ENCODE measurements at places on chromosomes 2 and 18.
A peak's percentile ranks its signal among the peaks of the same experiment; 100 is the strongest.

GRCh38 chr2:152161598-152161997 is 14.0 kb downstream of the STAM2 start:
- DNase-seq: no peak

GRCh38 chr2:72004201-72004915 is 143.3 kb downstream of the CYP26B1 start:
- no peak for DNase-seq

GRCh38 chr18:62651276-62652056 is 63.9 kb upstream of the PHLPP1 start:
- DNase-seq: no peak

- DNase-seq: no peak
Measured at GRCh38 chr2:47560107-47560819, 157.3 kb downstream of the MSH2 start.

- DNase-seq: no peak
Measured at GRCh38 chr2:39851251-39851650, 72.2 kb upstream of the THUMPD2 start.

- no peak for DNase-seq
Measured at GRCh38 chr2:105812180-105813044, 67.7 kb downstream of the NCK2 start.

DNA sequence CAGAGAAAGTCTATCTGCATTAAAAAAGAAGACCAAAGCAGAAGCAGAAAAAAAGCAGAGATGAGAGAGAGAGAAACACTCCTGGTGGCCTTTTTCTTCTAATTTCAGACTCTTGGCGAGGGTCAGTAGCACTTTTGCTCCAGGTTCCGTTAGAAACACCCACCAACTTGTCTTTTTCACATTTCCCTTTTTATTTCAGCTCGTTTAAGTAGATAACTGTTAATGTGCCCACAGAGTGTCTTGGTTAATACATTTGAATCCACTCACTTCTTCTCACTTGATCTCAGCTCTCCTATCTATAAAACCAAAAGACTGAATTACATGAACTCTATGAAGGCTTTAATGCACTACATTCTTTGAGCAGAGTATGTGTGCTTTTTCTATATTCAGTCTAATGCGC is 63.1 kb downstream of the AAK1 start:
- no peak for DNase-seq

- no peak for DNase-seq
Measured at GRCh38 chr2:45046786-45047185, 37.5 kb upstream of the SIX2 start.

DNA sequence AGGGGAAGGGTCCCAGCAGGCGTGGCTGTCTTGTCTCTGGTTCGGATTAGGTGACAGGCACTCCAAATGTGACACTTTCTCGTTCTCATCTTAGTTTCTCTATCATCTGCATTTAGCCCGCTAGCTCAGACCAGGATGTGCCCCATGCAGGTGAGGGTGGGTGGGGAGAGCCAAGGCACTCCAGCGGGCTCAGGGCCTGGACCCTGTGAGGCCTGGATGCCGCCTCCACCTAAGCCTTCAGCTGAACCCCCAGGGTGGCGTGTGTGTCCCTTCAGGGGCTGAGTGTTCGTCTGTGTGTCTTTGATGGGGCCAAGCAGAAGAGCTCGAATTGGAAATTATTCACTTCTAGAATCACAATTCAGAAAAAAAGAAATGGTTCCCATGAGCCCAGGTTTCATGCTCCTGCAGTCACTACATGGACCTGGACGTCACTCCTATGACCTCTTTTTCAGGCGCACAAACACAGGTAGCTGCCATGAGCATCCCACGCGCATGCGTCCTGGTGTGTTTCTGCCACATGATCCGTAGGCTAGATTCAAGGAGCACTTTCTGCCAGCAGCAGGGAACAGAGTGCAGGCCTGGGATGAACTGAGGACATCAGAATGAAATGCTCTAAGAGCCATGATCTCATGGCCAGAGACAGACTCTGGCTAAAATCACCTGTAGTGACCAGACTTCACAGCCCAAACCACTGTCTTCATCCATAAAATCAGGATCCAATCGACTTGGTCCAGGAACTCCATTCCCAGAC is 25.8 kb downstream of the CIDEA start:
- no peak for DNase-seq

GRCh38 chr2:98436734-98437133 is 7.9 kb upstream of the INPP4A start:
- peak; percentile 54 for DNase-seq

DNA sequence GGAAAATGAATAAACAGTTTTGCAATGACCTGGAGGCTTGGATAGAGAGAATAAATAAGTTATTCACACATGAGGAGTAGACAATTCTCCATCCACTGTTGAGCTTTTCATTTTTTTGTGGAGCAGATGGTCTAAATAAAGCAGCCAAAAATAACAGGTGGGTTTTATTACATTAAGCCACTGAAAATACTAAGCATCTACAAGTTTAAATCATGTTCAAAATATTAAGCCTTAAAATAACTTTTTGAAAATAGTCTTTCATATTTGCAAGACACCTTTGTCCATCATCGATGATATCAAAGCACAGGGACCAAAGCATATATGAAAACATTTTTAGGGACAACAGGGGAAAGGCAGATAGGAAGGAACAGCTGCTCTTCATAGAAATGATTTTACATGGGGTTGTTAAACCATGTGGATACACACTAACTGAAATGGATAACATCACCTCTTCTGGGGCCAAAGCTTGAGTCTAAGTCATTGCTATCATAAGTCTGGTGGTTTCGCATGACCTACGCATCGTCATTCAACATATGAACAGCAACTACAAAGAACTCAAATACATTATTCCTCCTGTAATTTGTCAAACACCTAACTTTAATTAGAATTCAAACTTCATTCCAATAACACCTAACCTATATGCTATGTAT is 197.6 kb upstream of the CHST9 start:
- DNase-seq: no peak

DNA sequence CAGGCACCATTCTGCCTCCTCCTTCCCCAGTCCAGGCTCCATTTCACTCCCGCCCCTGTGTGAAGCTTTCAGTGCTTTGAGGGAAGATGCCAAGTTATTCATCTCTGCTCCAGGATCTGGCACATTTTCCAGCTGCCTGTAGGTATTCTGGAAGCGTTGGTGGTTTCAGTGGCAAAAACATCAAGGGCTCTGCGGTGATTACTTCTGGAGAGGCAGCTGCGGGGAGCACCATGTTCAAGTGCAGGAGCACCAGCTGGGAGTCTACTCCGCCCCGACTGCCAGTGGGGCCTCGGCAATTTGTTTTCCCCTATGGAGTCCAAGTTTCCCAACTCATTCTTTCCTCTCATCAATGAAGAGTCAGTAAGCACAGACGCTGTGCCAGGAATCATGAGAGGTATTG is 211.7 kb downstream of the CLIP4 start:
- no peak for DNase-seq

GRCh38 chr2:174395969-174396630 is 570 bp downstream of the SCRN3 start:
- peak; percentile 31 for DNase-seq

- no peak for DNase-seq
Measured at GRCh38 chr18:2857491-2858131, 10.8 kb downstream of the EMILIN2 start.

GRCh38 chr2:173963817-173964564 is 1.2 kb downstream of the SP3 start:
- peak; percentile 91 for DNase-seq

GRCh38 chr2:24253303-24253919 is 78.6 kb downstream of the FAM228A start:
- no peak for DNase-seq

GRCh38 chr2:157061799-157062198 is 195.7 kb upstream of the GALNT5 start:
- DNase-seq: no peak

DNA sequence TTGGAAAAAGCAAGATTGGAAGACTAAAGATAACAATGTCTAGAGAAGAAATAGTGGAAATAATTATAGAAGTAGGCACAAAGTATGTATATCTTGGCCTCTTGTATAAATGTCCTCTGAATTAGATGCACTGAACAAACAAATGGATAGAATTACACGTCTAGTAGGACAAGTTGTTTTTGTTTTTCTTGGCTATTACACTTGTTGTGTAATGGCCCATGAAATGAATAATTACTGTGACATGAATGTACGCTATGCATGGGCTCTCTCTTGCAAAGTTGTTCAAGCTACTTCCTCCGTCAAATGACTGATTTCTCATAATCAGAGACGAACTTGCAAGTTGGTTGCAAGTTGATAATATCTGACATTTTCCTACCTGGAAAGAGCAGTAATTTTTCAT is 126.2 kb downstream of the PDE1A start:
- DNase-seq: no peak

DNA sequence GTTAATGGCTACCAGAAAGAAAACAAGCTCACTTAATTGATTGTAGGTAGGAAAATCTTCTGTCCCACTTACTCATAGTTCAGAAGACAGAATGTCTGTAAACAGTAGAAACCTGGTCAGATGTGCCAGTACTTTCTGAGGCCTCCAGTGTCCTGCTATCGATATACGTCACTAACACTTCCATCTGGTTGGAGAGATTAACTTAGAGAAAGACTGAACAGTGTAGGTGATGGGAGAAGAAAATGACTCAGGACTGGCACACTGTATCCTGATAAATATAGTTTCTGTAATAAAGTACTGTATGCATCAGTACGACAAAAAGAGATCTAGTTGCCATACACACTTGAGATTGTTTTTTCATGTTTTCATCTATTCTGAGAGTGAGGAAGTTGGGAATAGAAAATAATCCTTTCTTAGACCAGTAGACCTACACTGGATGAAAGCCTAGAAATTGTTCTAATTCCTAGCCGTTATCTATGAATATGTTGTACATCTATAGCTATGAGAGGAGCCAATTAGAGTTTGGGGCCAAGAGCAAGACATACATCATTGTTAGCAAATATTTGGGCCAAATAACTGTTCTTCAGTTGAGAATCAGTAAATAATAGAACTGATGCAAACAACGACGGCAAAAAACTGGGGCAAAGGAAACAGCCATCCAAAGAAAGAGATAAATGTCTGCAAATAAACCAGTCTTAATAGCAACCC is 105.9 kb downstream of the NAT8 start:
- no peak for DNase-seq

GRCh38 chr18:36035253-36035652 is 32.1 kb downstream of the RPRD1A start:
- no peak for DNase-seq

- DNase-seq: no peak
Measured at GRCh38 chr2:127661949-127662510, 13.3 kb downstream of the LIMS2 start.

DNA sequence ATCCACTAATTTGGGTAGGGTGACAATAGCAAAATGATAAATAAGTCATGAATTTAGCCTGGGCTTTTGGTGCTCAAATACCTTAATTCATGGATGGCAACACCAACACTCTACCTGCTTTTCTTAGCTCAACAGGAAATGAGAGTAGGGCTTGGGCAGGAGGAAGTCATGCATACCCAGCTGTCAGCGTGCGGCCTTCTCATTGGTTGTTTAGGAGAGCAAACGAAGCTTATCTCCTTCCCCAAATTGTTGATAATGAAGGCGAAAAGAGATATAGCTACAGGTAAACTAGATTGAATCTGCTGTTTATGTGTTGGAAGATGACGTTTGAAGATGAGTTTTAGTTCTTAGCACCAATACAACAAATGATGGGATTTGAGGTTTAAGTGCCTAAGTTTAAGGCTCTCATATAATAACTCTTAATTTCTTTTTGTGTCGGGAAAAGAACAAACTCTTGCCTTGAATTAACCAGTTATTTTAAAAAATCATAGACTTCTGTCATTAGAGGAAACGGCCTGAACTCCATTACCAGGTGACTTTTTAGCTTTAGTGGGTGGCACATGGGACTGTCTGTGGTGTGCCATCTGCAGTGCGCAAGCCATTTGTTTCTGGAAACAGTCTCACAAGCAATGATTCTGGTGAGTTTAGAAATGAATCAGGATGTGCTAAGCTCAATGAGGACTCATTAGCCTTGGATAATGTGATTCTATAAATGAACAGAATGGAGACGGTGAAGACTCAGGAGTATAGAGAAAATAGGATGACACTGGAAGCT is 19.8 kb downstream of the MAP4K4 start:
- DNase-seq: no peak

DNA sequence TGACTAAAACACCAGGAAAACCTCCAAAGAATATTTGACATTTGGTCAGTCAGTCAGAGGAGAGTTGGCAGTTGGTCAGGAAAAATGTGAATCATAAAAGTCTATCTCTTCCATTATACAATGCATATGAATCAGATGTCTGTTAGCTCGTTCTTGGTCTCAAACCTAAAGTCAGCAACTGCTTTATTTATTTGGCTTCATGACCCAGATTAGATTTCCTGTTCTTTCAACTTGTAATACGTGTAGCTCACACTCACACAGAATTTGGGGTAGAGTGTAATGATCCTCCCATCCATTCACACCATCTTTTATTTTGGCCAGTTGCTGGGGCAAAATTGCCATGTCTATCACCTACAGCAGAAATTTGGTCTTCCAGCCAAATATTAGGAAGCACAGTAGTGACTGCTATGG is 81.9 kb upstream of the COL5A2 start:
- no peak for DNase-seq

DNA sequence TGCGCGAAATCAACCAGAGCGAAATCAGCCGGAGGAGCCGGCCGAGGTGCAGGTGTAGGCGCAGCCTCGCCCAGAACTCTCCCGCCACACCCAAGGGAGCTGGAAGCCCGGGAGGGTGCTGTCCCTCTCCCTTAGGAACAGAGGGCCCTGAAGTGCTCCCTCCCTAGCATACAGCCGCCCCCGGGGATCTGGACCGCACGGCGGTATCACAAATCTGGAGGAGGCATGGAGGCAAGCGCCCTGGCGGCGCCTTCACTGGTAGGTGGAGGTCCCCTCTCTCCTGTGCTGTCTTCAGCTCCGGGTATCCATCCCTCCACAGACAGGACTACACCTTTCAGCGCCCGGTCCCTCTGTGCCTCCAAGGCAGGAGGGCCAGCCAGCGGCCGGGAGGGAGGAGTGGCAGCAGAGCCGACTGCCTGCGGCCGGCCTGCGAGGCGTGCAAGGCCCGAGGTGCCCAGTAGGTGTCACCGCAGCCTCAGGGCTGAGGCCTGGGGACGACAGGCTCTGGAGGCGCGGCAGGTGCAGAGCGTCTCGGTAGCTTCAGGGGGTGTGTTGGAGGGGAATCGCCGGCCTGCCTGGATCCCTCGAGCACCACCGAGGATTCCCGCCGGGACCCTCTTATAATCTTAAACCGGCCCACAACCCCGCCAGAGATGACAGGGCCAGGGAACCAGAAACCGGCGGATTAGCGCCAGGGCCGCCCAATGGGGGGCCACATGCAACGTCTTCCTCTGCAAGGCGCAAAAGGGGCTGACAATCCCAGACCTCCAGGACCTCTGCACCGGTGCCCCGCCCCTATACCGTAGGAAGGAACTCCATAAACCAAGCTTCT is 2.8 kb downstream of the IHH start:
- DNase-seq: peak; percentile 88

GRCh38 chr2:16407358-16407757 is 258.3 kb downstream of the CYRIA start:
- DNase-seq: no peak

GRCh38 chr2:115946341-115946740 is 1503.9 kb downstream of the DPP10 start:
- no peak for DNase-seq

GRCh38 chr2:66846887-66847286 is 412.0 kb downstream of the MEIS1 start:
- no peak for DNase-seq
